ENCODE measurements at places on chromosomes 4 and X. TPM values are rescaled to one million over a fixed set of nuclear protein-coding genes. Genes with fewer than 3 reads are reported as not detected.

- no peak for DNase-seq
Measured at GRCh38 chr4:54818481-54818880, 160.7 kb downstream of the KIT start.

- no peak for DNase-seq
Measured at GRCh38 chr4:144633215-144633614, 12.7 kb upstream of the HHIP start.

DNA sequence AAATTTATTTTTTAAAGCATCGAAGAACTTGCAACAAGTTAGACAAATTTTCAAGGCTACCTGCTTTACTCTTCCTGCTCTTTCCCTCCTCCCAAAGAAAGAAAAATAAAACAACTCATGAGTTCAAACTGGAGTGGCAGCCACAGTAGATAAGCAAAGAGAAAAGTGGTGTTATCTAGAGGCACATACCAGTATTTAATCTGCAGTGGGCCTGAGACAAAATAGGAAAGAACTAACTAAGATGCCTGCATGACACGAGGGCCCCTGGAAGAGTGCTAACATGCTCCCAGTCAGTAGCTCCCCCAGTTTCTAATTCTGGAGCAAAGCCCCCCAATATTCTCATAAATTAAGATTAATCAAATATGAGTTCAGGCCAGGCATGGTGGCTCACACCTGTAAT is 7.9 kb downstream of the ARL9 start:
- no peak for DNase-seq

The PABPC4L gene
- 8.4 TPM for total RNA-seq

DNA sequence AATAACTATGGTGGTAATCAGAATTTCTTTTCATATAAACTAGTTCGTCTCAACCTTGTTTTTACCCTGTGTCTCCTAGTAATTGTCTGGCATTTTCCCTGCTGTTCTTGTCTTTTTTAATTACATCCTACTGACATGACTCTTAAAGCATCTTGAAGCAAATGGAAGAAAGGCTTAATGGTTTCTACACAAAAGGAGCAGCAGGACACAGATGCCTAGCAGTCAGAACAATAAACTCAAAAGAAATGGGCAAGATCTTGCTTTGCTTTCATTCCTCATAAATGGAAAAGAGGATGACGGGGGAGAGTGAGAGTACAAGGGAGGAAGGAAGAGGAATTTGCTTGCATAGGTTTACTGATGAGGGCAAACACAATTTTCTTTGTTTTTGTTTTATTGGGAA is 293.2 kb upstream of the EMCN start:
- no peak for DNase-seq

DNA sequence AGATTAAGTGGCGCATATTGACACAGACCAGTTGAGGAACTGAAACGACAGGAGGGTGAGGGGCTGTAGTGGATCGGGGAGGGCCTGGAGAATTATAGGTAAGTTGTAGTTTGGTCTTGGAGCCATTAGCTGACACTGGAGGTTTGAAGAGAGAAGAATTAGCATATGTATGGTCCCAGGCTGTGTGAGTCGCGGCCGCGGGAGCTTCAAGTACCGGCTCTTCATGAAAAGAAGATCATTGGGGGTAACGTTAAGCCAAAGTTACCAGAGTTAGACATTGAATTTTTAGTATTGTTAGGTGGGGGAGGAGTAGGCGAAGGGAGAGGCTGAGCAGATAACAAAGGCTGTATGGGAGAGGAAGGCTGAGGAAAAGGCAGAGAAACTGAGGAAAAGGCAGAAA is 56.5 kb downstream of the ZNF674 start:
- DNase-seq = no peak

GRCh38 chr4:112167794-112168193 is 22.5 kb downstream of the FAM241A start:
- DNase-seq = no peak

The GPR119 gene
- total RNA-seq = not detected

GRCh38 chr4:158010361-158010760 is 162.5 kb downstream of the GASK1B start:
- DNase-seq = no peak

DNA sequence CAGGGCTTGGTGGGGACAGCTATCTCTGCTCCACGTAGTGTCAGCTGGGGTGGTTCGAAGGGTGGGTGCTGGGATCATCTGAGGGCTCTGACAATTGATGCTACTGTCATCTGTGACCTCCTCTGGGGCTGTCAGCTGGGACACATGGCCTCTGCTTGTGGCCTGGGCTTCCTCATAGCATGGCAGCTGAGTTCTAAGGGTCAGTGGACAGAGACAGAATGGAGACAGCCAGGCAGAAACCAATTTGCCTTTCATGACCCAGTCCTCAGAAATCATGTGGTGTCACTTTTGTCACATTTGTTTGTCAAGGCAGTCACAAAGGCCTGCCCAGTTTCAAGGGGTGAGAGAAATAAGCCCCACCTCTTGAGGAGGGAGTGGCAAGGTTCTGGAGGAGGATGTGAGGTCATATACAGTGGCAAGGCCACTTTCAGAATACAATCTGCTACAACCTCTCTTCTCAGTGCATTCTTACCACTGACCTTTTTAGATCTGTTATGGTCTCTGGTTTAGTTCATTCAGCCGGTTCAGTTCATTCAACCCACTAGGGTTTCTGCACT is 103.6 kb upstream of the BCOR start:
- no peak for DNase-seq
